ENCODE measurements at places on chromosomes 4 and X.

- DNase-seq: no peak
These were observed 153.3 kb downstream of the SH3KBP1 start for GRCh38 chrX:19734111-19734510.

DNA sequence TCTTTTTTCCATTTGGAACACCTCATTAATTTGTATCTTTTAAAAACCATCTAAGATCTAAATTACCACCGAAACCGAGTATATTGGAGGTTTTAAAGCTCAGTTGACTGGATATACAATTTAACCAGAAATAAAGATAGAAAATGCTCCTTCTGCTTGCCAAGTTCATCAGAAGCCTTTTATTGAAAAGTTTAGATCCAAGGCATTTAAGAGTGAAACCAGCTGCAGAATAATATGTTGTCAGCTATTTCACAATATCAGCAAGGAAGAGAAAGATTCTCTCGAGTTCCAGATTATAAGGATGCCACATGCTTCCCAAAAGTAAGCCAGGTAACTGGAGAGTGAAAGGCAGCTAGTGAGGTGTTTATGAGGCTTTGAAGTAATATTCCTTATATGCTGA is 217.4 kb downstream of the DCTD start:
- DNase-seq: no peak

DNA sequence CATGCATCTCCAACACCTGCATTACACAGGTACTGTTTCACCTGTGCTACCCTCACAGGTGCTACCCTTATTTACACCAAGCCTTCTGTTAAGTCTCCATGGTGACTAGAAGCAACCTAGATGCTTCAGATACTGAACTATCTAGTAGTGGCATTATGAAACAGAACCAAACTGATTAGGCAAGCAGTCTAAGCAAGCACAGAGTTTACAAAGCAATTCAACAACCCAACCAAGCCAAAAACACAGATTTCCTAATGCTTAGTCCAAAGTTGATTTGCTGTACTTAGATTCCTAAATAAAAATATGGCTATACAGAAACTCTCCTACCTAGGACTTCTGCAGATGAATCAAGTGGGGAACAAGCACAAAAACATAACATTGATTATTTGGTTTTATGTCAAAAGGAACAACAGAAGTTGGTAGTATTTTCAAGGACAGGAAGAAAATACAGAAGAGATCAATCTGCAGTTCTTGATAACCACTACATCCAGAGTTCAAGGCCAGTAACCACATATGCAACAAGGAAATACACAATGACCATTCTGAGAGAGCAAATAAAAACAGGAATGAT is 3.2 kb downstream of the TAPT1 start:
- no peak for DNase-seq

GRCh38 chr4:149914119-149915115 is 98.8 kb upstream of the IQCM start:
- DNase-seq: no peak

All from effector memory CD8-positive, alpha-beta T cell (primary cell).